Stimulated activated CD8-positive, alpha-beta memory T cell treated with anti-CD3 and anti-CD28 coated beads, Interleukin-4, amount 100 ng/mL, for 4 hours (primary cell): ENCODE measurements at places on chromosomes 5 and 9.

- no peak for DNase-seq
Observed at GRCh38 chr9:87436716-87437115, 61.0 kb upstream of the DAPK1 start.

GRCh38 chr9:26812217-26812616 is 80.4 kb downstream of the CAAP1 start:
- DNase-seq, result no peak

- DNase-seq, result no peak
Observed at GRCh38 chr5:94969174-94969573, 315.7 kb downstream of the MCTP1 start.

GRCh38 chr5:140038373-140038957 is 4.6 kb downstream of the NRG2 start:
- DNase-seq, result no peak

GRCh38 chr5:178338126-178338749 is 105.6 kb upstream of the PHYKPL start:
- no peak for DNase-seq

DNA sequence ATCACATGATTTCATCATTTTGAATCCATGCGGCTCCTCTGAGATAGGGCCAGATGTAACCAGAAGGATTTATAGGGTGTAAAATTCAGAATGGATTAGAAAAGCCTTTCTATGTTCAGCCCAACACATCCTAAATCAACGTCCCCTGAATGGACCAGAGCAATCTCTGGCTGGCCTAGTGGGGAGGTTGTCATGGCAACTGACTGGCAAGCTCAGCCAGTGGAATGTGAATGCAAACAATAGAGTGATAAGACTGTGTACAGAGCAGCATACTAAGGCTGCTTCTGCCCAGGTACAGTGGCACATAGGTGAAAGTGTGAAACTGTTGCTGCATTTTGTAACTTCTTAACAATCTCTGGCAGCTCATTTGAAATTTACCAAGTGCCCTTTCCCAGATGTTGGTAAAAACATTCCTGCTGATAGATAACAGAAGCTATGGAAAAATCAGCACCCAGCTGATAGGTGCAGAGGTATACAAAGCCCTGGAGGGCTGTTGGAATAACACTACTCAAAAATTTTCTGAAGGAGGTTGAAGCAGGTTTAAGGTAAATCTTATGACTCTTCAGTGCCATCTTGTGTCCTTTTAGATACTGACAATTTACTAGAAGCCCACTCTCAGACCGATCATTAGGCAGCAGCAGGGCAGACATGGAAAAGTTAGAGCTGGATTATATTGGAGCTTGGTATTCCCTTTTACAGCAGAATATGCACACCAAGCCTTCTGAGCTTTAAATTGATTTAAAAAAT is 267.2 kb downstream of the RAB3C start:
- DNase-seq, result no peak

DNA sequence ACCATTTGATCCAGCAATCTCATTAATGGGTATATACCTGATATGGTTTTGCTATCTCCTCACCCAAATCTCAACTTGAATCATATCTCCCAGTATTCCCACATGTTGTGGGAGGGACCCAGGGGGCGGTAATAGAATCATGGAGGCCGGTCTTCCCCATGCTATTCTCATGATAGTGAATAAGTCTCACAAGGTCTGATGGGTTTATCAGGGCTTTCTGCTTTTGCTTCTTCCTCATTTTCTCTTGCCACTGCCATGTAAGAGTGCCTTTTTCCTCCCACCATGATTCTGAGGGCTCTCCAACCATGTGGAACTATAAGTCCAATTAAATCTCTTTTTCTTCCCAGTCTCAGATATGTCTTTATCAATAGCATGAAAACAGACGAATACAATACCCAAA is 74.5 kb upstream of the APC start:
- DNase-seq, result no peak

GRCh38 chr9:5430912-5431311 is 6.8 kb downstream of the PLGRKT start:
- DNase-seq, result no peak

DNA sequence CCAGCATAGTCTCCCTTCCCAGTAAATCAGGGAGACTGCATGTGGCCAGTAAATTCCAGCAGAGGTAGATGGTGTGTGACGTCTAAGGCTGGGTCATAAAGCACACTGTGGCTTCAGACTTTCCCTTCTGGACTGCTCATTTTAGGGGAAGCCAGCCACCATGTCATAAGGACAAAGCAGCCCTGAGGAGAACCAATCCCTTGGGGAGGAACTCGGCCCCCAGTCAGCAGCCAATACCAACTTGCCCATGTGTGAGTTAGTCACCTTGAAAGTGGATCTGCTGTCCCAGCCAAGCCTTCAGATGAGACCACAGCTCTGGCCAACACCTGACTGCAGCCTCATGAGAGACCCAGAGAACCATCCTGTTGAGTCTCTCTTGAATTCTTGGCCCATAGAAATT is 14.7 kb upstream of the NINJ1 start:
- no peak for DNase-seq

- DNase-seq, result no peak
Observed at GRCh38 chr5:118060833-118061232, 927.5 kb downstream of the DTWD2 start.

DNA sequence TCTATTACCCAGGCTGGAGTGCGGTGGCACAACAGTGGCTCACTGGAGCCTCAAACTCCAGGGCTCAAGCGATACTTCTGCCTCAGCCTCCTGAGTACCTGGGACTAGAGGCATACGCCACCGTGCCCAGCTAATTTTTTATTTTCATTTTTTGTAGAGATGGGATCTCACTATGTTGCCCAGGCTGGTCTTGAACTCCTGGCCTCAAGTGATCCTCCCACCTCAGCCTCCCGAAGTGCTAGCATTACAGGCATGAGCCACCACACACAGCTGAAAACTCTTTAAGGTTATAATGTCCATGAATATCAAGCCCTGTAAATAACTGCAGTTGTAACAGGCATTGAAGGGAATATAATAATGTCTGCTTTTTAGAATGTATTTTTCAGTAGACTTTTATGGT is 271.2 kb downstream of the AOPEP start:
- no peak for DNase-seq
